ENCODE measurements at places on chromosomes 16 and 17. TPM values are rescaled to one million over a fixed set of nuclear protein-coding genes. Genes with fewer than 3 reads are reported as not detected.

The MKS1 gene
- 8.9 TPM for total RNA-seq

The TBC1D3I gene
- total RNA-seq = not detected

The CLDN7 gene
- 1.4 TPM for total RNA-seq

DNA sequence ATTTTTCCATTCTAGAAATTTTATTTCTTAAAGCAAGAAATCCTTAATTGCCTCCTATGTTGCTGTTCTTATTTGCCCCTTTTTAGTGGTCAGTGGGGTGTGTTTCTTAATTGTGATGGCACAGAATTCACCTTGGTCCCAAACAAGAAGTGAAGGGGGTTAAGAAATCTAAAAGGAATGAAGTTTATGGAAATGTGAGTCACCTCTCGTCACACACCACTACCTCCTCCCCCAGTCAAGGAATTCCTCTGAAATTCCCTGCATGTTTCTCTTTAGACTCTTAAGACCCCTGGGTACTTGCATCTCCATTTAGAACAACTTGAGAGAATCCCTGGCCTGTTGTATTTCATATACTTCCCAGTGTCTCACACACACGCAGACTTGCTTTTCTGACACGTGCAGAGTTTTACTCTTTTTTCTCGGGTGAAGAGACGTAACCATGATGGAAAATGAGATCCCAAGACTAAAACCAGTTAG lies 247.4 kb downstream of the PRKCA start:
- DNase-seq = peak; percentile 90

GRCh38 chr16:78002915-78003538 lies 19.3 kb upstream of the CLEC3A start:
- DNase-seq = peak; percentile 90

DNA sequence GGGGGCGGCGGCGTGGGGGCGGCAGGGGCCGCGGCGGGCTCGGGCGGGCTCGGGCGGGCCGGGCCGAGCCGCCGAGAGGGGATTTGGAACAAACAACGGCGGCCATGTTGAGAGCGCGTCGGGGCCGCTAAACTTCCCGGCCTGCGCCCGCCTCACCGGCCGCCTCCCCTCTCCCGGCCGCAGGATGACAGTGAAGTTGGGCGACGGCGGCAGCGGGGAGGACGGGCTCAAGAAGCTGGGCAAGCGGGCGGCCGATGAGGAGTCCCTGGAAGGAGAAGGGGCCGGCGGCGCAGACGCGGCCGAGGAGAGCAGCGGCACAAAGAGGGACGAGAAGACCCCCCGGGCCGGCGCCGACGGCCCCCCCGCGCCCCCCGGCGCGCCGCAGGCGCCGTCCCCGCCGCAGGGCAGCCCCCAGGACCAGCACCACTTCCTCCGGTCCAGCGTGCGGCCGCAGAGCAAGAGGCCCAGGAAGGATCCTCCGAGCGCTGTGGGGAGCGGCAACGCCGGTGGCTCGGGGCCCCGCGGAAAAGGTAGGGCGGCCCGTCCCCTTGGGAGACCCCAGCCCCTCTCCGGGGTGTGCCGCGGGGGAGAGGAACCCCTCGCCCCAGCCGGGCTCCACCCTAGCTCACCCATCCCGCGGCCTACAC lies 2.4 kb downstream of the CRAMP1 start:
- DNase-seq = peak; percentile 30

GRCh38 chr16:64459821-64460220 lies 662.0 kb downstream of the CDH11 start:
- peak; percentile 44 for DNase-seq

GRCh38 chr16:85074225-85074914 lies 37.9 kb downstream of the CIBAR2 start:
- DNase-seq = no peak

DNA sequence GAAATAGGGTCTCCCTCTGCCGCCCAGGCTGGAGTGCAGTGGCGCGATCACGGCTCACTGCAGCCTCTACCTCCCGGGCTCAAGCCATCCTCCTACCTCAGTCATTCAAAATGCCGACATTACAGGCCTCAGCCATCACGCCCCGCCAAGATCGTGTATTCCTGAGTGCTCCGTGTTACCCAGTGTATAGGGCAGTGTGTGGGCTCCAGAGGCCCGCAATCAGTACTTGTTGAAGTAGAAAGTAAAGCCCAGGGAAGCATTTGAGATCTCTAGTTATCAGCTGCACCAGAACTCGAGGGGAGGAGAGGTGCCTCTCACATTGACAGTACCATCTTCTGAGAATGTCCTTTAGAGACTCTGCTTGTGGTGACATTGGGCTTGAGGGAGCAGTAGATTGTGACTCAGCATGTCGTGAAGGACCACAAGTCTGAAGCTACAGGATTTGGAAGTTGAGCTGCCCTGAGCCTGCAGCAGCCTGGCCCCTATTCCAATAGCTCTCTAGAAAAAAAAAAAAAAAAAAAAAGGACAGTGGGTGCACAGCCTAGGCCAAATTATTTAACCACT lies 1.1 kb upstream of the PRPSAP1 start:
- DNase-seq = no peak

- peak; percentile 94 for DNase-seq
These were observed 128.5 kb downstream of the PARN start for GRCh38 chr16:14501331-14502255.

The P2RX5 gene
- total RNA-seq = 1.7 TPM

GRCh38 chr17:82060614-82061013 lies 5.0 kb downstream of the DUS1L start:
- no peak for DNase-seq

The CASKIN1 gene
- total RNA-seq = not detected

- DNase-seq = peak; percentile 90
These were observed 15.6 kb downstream of the TLE7 start for GRCh38 chr16:71426069-71426879.

GRCh38 chr17:73595479-73595878 lies 48.8 kb downstream of the SDK2 start:
- no peak for DNase-seq

- peak; percentile 20 for DNase-seq
These were observed 769.6 kb downstream of the CDH11 start for GRCh38 chr16:64352246-64352645.

The G6PC1 gene
- total RNA-seq = not detected

GRCh38 chr16:57803134-57803990 lies 1.1 kb upstream of the KIFC3 start:
- DNase-seq = no peak

GRCh38 chr16:65316808-65317207 lies 194.9 kb upstream of the CDH11 start:
- no peak for DNase-seq

- DNase-seq = peak; percentile 92
These were observed 6.0 kb upstream of the CHRNE start for GRCh38 chr17:4908711-4909496.

- DNase-seq = no peak
These were observed at the start of gene TAC4 for GRCh38 chr17:49848019-49848473. Gene TAC4, minus strand, starts transcription at chr17:49848069. Its CDS starts 52 bp downstream, at chr17:49848017.

DNA sequence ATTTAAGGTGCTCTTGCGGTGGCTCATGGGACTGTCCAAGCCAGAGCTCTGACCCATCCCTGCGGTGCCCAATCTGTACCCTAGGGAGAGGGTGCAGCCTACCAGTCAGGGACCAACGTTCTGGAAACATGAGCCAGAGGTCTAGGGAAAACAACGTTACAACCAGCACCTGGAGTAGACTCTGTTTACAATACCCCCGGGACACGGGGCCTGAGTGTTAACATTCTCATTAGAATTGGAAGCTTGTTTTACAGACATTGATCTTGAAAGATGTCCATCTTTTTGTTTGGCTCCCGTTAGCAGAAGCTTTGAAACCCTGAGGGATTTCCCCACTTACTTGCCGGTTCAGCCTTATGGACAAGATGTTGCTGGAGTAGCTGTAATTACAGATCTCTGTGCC lies 6.9 kb downstream of the WIPI1 start:
- DNase-seq = no peak

The KRT25 gene
- total RNA-seq = not detected

GRCh38 chr16:81946206-81946605 lies 65.1 kb downstream of the SDR42E1 start:
- no peak for DNase-seq

- no peak for DNase-seq
These were observed 11.5 kb downstream of the KCNJ12 start for GRCh38 chr17:21387616-21388015.
